HepG2 (cell line): ENCODE measurements at places on chromosomes 1 and 21. TPM values are rescaled to one million over a fixed set of nuclear protein-coding genes. Genes with fewer than 3 reads are reported as not detected.

IGSF21 gene
- polyA plus RNA-seq, result not detected in 2 replicates

B3GALT6 gene
- 3.9 and 5.8 TPM in 2 replicates for polyA plus RNA-seq

PRKCZ gene
- 85.2 and 85.8 TPM in 2 replicates for polyA plus RNA-seq

SUSD4 gene
- polyA plus RNA-seq, result not detected in 2 replicates

THEMIS2 gene
- 1.2 and 1.5 TPM in 2 replicates for polyA plus RNA-seq

JAM2 gene
- polyA plus RNA-seq, result 0.04 and 0.07 TPM in 2 replicates

ADAMTS4 gene
- polyA plus RNA-seq, result 0.51 and 0.56 TPM in 2 replicates

MARK1 gene
- not detected in 2 replicates for polyA plus RNA-seq

NPPB gene
- 1.9 and 3.7 TPM in 2 replicates for polyA plus RNA-seq

C1orf226 gene
- polyA plus RNA-seq, result 4.9 and 6.0 TPM in 2 replicates

LGR6 gene
- polyA plus RNA-seq, result 0.04 and 0.07 TPM in 2 replicates

TCHH gene
- not detected in 2 replicates for polyA plus RNA-seq

S100A1 gene
- 238 and 251 TPM in 2 replicates for polyA plus RNA-seq

TSSK3 gene
- 1.1 and 2.0 TPM in 2 replicates for polyA plus RNA-seq

GPR89B gene
- polyA plus RNA-seq, result 16.2 and 20.1 TPM in 2 replicates
